Tongue (tissue), 3 donors: ENCODE measurements at places on chromosomes 4 and X.
A peak's percentile ranks its signal among the peaks of the same experiment; 100 is the strongest.

- DNase-seq, result no peak
These were observed 55.1 kb upstream of the F9 start for GRCh38 chrX:139475432-139475831.

GRCh38 chr4:163492951-163493504 is 1.5 kb upstream of the TMA16 start:
- DNase-seq, result peak; percentile 8

DNA sequence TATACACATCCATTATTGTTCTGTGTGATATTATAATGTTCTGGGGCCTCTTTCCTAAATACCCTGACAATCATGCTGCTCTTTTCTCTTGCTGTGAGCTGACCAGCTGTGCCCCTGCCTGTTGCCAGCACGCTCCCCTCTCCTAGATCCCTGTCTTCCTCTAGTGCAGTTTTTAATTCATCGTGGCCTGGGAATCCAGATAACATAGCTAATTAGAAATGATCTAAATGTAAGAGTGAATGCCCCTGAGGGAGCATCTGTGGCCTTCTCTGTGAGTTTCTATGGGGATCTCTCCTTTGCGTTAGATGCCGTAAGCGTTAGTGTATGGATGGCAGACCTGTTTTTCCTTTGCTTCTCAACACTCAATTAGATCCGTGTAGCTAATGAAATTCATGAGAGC is 434.3 kb downstream of the SPRY1 start:
- DNase-seq, result peak; percentile 94

- DNase-seq, result no peak
These were observed 192.7 kb upstream of the LEF1 start for GRCh38 chr4:108361446-108361820.

DNA sequence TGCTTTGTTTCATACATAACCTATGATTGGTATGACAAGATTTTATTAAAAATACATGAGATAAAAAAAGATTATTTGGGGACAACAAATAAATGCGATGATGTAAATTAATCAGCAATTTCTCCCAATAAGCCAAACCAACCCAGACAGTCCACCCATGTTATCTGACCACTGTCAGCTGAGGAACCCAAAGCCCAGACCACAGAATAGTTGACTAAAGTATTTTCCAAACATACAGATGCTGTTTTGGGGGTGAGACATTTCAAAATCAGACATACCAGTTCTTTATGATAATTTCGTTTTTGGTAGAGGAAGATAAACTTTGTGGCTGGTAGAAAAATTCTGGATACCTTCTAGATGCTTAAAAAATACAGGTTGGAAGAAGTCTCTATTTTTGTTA is 650.8 kb upstream of the FAM241A start:
- no peak for DNase-seq

GRCh38 chr4:36786519-36786918 is 458.0 kb upstream of the NWD2 start:
- peak; percentile 11 for DNase-seq

- DNase-seq, result peak; percentile 32
These were observed 664 bp downstream of the PRSS12 start for GRCh38 chr4:118351851-118352827.

GRCh38 chr4:136935305-136935704 is 597.0 kb downstream of the PCDH18 start:
- DNase-seq, result no peak

GRCh38 chr4:2218436-2218835 is 23.5 kb downstream of the HAUS3 start:
- no peak for DNase-seq

GRCh38 chrX:40933706-40934425 is 151.4 kb upstream of the USP9X start:
- DNase-seq, result peak; percentile 78

- DNase-seq, result no peak
These were observed 75.0 kb downstream of the FAM13A start for GRCh38 chr4:88981993-88982392.

DNA sequence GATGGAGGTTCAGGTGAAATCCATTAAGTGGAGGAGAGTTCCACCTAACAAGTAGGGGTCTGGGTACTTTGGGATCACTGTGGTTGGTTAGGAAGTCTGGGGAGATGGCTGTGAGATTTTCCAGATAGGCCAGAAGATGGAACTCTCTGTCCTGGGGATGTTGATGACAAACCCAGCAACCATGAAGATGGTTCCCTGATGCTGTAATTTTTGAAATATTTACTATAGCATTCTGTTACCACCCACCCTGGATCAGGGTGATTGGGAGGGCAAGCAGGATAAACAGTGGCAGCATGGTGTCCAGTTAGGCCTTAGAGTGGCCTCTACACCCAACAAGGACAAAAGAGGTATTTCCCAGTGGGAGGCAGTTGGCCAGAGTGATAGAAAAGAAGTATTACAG is 15.9 kb upstream of the NELFA start:
- no peak for DNase-seq

DNA sequence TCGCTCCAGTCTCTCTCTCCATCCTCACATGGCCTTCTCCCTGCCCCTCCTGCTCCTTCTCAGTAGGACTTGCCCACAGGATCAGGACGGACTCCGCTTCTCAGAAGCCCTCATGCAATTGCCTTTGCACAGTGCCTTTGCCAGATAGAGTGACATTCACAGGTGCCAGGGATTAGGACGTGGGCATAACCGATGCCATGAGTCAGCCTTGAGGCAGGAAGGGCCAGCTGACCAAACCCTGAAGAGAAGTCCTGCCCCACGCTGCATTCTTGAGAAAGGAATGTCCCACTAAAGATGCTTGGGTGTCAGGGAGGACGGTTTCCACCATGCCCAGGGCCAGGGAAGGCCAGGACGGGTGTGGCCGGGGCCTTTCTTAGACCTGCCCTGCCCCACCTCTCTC is 6.6 kb upstream of the GRPEL1 start:
- DNase-seq, result peak; percentile 92

GRCh38 chr4:80184053-80184824 is 13.1 kb upstream of the PRDM8 start:
- DNase-seq, result peak; percentile 90

DNA sequence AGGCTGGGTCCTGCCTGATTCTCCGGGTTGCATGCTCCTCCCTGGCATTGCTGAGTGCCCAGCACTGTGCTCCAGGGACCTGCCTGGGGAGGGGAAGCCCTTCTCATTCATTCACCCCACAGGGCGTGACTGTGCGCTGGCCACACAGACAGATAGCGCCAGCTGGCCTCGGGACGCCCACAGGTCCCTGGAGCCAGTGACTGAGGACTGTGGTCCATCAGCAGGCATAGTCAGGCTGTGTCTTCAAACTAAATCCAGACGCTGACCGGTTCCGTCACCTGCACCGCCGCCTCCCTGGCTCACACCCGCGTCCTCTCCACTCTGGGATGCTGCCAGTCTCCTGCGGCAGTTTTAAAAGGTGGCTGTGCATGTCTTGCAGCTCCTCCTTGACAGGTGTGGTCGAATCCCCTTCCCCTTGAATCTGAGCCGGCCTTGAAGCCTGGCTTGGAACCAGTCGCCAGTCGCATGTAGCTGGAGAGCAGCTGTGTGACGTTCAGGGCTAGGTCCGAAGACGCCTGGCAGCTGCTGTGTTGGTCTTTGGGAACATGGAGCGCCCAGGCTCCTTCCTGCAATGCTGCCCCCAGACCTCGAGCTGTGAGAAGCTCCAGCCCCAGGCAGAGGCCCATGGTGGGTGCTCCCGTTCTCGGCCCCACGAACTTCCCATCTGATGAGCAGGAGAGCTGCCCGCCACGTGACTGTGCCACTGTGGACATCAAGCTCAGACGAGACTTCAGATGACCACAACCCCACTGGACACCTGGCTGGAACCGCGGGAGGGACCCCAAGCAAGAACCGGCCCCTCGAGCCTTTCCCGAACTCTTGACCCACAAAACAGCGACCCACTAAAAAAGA is 94.1 kb downstream of the ADRA2C start:
- DNase-seq, result peak; percentile 72

GRCh38 chr4:103754844-103755243 is 35.1 kb upstream of the TACR3 start:
- DNase-seq, result no peak

DNA sequence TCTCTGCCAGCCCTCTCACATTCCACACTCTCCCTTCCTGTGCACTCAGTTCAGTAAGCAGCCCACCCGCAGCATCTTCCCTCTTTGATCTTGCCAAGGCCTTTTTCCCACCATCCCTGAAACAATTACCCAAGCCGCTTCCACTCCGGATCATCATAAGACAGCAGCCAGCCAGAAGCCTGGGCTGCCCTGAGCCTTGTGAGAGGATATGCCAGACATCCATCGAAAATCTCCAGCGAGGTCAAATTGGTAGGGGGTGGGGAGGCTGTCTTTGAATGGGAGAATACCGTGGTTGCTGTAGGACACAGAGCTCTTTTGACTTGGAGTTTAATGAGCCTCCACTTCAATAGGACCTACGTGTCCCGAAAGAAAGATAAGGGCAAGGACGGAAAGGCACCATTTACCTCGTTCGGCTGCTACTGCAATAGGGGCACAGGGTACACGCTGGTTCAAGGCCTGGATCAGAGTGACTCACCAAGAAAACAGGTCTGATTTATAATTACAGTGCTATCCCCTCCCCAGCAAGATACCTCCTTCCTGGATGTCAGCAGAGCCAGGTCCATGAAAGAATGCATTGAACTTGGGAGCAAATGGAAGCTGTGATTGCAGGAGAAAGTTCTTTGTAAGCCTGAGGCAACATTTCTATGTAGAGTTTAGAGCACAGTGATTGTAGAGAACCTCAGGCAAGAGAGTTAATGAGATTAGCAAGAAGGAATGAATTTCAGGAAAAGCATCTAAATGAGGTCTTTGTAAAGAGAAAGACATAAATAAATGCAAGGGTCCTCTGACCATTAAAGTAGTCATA is 39.5 kb downstream of the AMOT start:
- no peak for DNase-seq

- no peak for DNase-seq
These were observed 113.3 kb downstream of the ELOVL6 start for GRCh38 chr4:110085131-110085530.

GRCh38 chr4:185840953-185841352 is 29.0 kb upstream of the SORBS2 start:
- no peak for DNase-seq

DNA sequence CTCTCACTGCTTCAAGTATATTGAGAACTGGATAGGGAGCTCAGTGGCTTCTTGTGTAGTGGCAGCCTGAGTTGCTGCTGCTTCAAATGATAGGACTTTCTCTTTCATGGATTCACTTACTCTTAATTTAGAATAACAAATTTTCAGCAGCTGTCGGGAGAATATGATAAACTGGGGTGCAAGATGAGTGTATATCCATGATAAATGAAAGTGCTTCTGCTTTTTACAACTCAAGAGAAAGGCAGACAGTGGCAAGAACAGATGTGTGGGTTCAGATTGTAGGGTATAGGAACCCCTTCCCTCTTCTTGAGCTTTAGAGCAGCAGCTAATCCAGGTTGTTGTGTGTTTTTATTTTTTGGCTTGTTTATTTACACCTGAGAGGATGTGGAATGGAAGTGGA is 1.0 kb downstream of the SH3BGRL start:
- DNase-seq, result no peak

DNA sequence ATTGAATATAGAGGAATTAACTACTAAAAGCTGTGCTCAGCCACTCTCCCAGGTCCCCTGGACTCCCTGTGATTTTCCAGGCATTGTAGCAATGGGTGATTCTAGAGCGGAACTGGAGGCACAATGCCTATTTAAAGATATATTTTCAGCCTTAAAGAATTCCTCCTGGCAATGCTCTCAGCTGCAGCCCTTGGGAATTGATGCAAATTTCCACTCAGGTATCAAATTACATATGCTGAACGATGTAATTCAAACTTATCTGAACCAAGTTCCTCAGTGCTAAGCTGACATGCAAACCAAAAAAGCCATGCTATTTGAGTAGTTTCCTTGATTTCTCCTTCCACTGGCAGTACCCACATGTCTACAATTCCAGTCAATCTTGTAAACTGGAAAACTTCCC is 86.3 kb upstream of the GABRA3 start:
- DNase-seq, result peak; percentile 25
